Stimulated activated CD4-positive, alpha-beta T cell treated with anti-CD3 and anti-CD28 coated beads, Interleukin-2, amount 100 ng/mL, for 4 hours (primary cell): ENCODE measurements at places on chromosomes 1 and 21.

- DNase-seq: no peak
Observed at GRCh38 chr1:86548839-86549238, 2.0 kb downstream of the CLCA4 start.

DNA sequence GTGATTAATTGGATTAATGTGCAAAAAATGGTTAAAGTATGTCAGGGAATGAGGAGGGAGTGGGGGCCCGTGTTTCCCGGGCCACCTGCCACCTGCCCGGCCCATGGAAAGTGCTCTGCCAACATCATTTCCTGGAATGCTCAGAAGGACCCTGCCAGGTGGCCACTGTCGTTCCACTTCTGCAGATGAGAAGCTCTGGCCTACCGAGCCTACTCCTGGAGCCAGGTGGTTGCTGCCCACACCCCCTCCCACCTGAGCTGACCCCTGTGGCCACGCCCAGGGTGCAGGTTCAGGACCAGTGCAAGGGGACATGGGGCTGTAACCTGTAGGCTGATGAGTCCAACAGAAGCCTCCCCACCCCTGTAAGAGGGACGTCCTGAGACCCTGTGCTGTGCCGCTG lies 99.7 kb downstream of the PRDM16 start:
- DNase-seq: no peak

DNA sequence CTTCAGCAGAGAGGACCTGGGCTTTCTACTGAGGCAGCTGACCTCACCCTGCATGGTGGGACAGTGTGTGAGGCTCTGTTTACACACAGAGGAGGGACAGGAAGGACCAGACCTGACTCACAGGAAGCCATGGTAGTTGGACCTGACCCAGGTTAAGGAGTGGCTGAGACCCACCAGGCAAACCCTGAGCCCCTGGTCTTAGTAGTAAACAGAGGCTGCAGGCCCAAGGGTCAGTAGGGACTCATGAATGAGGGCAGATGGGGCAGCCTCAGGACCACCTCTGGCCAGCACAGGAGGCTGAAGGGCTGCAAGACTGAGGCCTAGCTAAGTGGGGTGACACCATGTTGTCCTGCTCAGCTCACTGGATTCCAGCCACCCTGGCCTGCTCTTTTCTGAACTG lies 273.2 kb downstream of the GRIK3 start:
- no peak for DNase-seq

GRCh38 chr21:16855164-16855667 lies 657.6 kb upstream of the CXADR start:
- DNase-seq: no peak

DNA sequence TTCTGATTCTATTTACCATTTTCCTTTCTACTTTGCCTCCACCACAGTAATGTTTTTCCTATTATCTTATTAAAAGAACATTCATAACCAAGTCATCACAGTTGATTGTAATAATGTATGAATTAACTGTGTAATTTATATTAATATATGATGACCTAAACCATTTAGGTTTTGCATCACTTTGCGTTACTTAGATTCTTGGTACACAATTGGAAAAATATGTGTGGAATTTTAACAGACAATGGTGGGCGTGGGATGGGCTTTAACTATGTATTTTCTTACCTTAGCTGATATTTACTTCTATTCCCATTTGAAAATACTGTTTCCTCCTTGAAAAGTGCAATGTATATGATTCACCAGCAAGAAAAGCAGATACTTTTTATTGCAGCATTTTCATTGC lies 3.6 kb downstream of the KRTAP21-3 start:
- no peak for DNase-seq

DNA sequence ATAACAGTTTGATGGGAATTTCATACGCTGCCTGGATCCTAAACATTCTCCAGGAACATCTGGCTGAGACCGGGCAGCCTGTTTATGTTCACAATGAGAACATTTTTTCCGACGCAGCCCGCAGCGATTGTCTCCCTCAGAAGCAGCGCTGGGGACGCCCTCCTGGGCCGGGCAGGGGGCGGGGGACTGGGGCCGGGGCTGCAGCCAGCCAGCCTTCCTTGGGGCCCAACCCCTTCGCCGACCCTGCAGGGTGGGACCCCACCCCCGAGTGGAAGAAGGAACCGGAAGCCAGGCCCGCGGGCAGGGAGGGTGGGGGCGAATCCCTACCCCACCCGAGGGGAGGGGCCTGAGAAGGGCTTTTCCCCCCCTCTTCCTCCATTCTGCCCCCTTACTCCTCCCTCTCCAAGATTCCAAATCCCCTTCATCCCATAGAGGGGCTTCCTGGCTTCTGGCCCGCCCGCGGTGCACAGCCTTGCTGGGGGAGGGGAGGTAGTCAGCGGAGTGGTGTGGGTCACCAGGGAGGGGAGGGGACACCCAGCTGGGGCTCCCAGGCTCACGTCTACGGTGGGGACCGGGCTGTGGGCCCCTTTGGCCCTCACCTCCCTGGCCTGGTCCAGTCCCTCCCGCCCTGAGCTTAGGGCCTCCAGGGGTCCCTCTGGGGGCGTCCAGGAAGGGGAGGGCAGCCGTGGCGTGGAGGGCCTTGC lies 60.6 kb downstream of the WNT9A start:
- DNase-seq: peak; percentile 11

- no peak for DNase-seq
Observed at GRCh38 chr1:1917304-1917976, 1.6 kb downstream of the TMEM52 start.

GRCh38 chr21:38770660-38771059 lies 35.1 kb upstream of the ETS2 start:
- DNase-seq: no peak

- DNase-seq: no peak
Observed at GRCh38 chr1:109322974-109323373, 16.2 kb upstream of the MYBPHL start.

- DNase-seq: no peak
Observed at GRCh38 chr1:164780863-164781262, 221.9 kb downstream of the PBX1 start.

DNA sequence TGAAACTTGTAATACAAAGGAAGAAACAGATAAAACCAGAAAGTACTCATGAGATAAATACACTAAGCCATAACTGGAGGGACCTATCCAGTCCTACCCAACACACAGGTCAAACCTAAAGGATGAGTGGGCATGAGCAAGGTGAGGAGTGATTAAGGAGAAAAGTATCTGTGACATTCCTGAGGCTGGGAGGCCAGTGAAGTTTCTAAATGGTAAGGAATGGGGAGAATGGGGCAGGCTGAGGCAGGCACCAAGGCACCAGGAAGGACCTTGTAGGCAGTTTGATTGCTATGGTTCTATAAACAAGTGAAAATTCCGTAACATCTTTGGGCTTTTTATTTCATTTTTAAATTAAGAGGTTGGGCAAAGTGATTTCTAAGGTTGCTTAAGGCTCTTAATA lies 10.4 kb downstream of the DDX59 start:
- DNase-seq: no peak

GRCh38 chr1:187928288-187928687 lies 1099.5 kb downstream of the PLA2G4A start:
- no peak for DNase-seq

DNA sequence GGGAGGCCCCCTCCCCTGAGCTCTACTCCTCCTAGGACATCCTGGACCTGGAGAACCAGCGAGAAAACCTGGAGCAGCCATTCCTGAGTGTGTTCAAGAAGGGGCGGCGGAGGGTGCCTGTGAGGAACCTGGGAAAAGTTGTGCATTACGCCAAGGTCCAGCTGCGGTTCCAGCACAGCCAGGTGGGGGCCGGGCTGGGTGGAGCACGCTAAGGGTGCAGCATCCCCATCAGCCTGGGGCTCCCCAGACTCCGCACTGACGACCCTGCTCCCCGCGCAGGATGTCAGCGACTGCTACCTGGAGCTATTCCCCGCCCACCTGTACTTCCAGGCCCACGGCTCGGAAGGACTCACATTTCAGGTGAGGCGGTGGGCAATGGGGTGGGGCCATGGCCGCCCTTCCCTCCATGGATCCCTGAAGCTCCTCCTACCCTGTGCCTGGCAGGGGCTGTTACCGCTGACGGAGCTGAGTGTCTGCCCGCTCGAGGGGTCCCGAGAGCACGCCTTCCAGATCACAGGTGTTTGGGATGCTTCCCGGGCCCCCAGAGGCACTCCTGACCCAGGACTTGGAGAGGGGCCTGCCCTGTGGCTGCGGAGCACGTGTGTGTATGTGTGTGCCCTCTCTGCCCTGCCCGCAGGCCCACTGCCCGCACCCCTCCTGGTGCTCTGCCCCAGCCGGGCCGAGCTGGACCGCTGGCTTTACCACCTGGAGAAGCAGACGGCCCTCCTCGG lies 4.1 kb downstream of the PLEKHN1 start:
- no peak for DNase-seq

DNA sequence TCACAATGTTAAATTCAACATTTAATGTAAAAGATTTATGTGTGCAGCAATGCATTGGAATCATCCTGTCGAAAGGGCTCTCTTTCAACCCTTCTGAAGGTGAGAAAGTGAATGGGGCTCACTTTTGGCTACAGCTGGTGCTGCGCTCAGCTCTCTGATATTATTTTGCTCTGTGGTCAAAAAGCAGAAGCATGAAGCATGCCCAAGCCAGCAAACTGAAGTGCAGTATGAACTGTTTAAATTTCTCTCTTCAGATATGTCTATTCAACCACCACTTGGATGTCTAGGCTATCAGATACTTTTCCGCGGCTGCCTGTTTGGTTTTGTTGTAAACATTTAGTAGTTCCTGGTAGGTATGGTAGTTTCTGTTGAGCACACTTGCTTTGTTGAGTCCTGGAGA lies 216.9 kb upstream of the TMPRSS15 start:
- no peak for DNase-seq

GRCh38 chr1:75770761-75771160 lies 15.3 kb upstream of the RABGGTB start:
- no peak for DNase-seq

GRCh38 chr1:52237430-52237829 lies 95.5 kb downstream of the ZFYVE9 start:
- no peak for DNase-seq

DNA sequence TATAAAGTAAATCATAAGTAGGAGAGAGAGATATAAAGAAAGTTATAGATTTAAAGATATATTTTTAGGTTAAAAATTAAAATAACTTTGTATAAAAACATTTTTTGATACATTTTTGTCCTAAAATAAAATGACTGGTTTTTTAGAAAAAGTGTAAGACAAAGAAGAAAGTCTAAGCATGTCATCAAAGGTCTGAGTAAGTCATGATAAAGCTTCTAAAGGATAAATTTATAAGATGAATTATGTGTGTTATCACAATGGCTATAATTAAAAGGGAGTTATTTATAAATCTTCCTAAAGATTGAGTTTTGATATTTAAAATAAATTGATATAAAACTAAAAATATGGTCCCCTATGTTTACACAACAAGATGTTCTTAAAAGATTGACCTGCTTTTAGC lies 370.9 kb downstream of the PTPRU start:
- DNase-seq: no peak

DNA sequence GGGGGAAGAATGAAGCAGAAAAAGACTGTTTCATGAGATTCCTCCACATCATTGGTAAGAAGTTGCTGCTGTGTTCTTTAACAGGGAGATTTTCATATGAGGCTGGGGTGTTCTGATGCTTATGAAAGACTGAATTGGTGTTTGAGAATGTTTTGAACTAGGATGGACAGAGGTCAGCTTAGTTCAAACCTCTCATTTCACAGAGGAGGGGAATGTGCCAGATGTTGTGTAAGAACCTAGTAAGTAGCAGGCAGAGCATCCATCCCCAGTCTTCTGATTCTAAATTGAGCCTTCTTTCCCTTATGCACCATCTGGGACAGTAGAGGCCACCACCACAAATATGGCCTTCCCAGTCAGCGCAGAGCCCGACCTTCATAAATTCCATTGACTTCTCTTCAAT lies 43.7 kb downstream of the SAMD13 start:
- DNase-seq: no peak

DNA sequence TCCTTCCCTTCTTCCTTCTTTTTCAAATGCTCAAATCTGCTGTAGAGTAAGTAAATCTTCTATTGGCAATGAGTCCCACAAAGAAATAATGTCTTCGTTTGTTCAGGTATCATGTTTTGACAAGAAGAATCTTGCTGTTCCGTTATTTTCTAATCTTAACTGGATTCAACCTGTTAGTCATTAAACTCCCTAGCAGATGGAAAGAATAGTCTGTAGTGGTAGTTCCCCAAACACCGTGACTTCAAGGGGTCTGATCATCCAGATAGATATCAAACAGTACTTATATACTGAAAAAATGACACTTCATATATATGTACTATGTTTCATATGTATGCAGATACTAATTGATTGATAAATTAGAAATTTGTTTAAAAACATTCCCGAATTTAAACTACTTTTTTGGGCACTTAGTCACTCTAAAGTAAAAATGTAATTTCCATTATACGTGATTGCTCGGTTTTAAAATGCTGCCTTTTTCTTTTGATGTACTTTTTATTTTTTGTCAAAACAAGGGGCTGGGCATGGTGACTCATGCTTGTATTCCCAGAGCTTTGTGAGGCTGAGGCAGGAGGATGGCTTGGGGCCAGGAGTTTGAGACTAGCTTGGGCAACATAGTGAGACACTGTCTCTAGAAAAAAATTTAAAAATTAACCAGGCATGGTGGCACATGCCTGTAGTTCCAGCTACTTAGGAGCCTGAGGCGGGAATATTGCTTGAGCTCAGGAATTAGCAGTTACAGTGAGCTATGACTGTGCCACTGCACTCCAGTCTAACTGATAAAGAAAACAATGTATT lies 335.7 kb upstream of the SNX7 start:
- no peak for DNase-seq

GRCh38 chr1:164498792-164499191 lies 60.2 kb upstream of the PBX1 start:
- DNase-seq: no peak

GRCh38 chr1:103197216-103197615 lies 88.9 kb upstream of the COL11A1 start:
- DNase-seq: no peak

DNA sequence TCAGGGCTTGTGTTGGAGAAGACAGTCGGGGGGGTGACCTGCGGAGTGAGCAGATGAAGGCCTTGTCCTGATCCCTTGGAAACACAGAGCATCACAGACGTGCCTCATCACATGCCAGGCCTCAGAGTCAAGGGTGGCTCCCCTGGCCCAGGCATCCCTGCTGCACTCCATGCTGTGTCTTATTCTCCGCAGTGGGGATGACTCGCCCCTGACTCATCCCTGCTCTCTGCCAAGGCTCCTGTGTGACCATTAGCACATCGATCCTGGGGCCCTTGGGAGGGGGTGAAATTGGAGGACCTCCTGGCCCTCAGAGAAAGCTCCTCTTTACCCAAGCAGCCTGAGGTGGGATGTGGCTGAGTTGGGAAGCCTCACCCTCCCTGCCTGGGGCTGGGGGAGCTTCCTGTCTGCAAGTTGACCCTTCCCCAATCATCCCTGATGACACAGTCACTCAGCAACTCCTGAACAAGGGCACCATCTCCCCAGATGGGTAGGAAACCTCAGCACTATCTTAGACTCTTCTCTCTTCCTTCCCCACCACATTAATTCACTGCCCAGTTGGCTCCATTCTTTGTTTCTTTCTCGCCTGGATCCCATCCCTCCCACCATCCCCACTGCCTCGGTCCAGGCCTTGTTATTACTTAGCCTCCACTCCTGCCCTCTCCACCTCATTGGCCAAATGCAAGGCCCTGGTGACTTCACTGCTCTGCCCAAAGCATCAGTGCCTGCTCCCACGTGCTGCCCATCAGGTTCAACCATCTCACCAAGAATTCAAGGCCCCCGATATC lies 74.6 kb downstream of the CAMK2N1 start:
- no peak for DNase-seq

- DNase-seq: no peak
Observed at GRCh38 chr1:176656257-176656995, 193.5 kb downstream of the PAPPA2 start.

- DNase-seq: no peak
Observed at GRCh38 chr1:202106340-202107254, 16.1 kb upstream of the GPR37L1 start.

- DNase-seq: no peak
Observed at GRCh38 chr1:12412439-12412838, 182.6 kb downstream of the VPS13D start.
